ENCODE measurements at places on chromosomes 2 and 18.

- peak; percentile 78 for DNase-seq
Observed at GRCh38 chr18:9147440-9148202, 11.0 kb downstream of the ANKRD12 start.

GRCh38 chr2:37874470-37874869 is 50.6 kb upstream of the RMDN2 start:
- no peak for DNase-seq

- DNase-seq = no peak
Observed at GRCh38 chr18:63348508-63349136, 18.4 kb downstream of the KDSR start.

DNA sequence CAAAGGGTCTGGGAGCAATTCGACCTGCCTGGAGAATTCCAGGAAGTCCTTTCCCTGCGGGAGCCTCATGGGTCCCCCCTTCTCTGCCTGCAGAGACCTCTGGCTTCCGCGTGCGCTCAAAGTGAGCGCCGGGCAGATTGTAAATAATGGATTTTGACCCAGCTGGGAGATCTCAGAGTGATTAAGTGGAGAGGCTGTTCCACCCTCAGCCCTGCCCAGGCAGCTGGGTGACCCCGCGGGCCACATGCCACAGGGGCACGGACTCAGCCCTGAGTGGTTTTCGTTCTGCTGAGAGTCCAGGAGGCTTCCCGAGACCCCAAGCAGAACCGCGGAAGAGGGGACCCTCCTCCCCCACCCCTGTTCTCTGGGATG is 1.2 kb downstream of the KCNG2 start:
- no peak for DNase-seq

- DNase-seq = no peak
Observed at GRCh38 chr2:2085533-2085932, 245.5 kb downstream of the MYT1L start.

DNA sequence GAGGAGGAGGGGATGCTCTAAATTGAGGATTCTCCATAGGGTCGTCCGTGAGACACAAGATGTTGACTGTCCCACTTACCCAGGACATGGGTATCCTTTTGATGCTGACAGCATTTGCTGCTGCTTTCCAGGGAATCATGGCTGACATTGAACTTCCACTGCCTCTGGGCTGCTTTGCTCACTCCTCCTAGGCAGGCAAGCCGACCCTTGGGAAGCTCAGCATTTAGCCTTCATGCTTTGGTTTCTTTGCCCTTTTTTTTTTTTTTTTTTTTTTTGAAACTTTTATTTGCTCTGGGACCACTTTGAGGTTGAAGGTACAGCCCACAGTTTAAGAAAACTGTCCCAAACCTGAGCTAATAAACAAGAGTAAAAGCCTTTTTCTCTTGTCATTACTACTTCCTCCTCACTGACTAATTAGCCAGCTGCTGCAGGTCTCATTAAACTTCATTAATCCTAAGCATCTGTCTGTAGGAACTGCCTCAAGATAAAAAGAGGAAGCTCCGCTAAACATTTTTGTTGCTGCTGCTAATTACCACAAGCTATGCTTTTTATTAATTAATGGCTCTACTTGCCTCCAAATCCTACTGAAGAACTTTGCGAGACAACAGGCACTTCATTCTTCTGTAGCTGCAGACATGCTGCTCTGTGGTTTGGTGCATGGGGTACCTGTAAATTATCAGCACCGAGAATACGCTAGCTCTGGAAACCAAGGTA is 125.4 kb downstream of the SPTBN1 start:
- DNase-seq = no peak

GRCh38 chr2:44250376-44250775 is 24.9 kb upstream of the SLC3A1 start:
- no peak for DNase-seq
